ENCODE measurements at places on chromosomes 3 and 15.

DNA sequence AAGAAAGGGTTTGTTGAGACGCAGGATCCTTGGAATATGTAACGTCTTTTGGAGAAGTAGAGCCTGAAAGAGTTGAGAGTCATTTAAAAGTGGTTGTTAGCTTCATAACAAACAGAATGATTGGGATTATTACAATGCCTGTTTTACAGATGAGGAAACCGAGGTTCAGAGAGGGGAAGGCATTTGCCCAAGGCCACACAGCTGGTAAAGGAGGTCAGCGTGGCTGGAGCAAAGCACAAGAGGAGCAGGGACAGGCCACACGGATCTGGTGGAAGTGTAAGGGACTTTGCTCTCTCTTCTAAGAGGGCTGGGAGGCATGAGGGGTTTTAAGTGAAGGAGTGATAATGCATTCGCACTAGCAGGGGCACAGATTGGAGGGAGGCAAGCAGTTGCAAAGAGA, 6.2 kb upstream of the OXTR start:
- DNase-seq: no peak

DNA sequence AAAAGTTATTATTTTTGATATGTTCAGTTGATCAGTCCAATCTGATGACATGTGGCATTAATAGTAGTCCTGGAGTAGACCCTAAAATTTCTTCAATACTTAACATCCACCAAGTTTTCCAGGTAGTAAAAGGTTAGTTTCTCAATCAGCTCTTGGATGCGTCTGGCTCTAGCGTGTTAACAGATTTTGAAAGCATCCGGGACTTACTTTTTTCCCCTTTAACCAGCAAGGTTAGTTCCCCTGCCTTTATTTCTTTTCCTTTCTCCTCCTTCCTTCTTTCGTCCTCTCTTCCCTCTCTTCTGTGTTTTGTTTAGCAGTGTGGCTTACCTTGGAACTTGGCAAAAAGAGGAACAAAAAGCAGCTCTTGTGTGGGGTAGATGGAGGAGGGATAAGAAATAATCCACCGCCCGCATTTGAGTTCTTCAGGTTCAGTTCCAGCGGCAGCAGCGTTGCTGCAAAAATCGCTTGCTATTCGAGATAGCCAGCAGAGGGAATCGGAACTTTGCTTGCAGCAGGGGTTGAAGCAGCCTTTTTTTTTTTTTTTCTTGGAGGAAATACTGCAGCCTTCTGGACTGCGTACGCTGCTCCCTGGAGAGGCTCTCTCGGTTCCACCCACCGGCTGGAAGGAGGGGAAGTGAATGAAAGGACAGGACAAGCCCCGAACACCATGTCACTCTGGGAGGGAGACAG, at the start of gene RBMS3:
RBMS3 (plus strand) TSS at position 668 of the 690 bp plus-strand sequence.
- DNase-seq: no peak

- no peak for DNase-seq
These were observed 7.0 kb downstream of the SUCLG2 start for GRCh38 chr3:67647390-67647878.

- peak; percentile 32 for DNase-seq
These were observed 20.3 kb upstream of the CSPG4 start for GRCh38 chr15:75732809-75733451.

DNA sequence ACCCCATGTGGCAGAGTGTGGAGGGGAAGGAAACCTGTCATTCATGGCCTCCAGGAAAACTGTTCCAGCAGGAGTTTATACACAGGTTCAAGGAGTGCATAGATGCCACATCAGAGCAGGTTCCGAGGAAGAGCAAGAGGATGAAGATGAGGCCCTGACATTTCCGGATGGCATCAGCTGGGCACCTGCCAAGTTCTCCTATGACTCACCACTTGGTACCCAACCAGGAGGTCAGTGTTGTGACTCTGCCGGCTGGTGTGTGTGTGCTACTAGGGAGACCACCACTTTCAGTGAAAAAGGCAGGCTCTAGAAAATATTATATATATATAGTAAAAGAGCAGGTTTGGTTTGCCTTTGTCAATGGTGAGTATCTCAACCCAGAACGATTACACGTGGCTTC, 69.3 kb downstream of the NTRK3 start:
- DNase-seq: no peak

- DNase-seq: no peak
These were observed 114.2 kb downstream of the AGBL1 start for GRCh38 chr15:86193716-86194380.

DNA sequence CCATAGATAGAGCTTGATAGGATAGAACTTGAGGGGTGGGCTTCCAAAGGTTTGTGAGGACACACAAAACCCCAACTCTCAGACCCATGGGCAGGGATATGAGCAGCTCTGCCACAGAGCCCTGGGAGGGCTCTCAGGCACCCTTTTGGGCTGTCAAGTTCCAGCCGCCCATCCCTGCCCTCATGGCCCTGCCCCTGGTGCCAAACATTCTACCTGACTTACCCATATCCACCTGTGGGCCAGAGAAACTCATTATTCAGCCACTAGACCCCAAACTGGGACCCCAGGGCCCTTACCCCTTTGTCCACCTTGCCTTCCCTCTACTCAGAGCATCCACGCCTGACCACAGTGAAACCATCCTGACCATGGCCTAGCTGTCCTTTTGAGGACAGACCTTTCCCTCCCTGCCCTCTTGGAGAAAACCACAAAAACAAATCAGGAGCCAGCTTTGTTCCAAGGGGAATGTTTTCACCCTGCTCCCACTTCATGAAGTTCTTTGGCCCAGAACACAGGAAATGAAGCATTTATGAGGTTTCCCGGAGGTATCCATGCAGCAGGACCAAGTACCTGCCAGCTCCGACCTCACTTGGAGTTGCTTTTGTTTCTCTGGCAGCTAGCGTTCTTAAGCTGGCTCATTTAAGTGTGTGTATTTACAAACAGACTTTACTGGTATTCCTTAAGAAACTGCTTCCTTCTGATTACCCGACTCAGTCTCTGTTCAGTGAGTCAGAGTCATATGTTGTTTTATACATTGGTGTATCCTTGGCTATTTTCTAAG, 34.2 kb upstream of the GALNT15 start:
- DNase-seq: no peak

DNA sequence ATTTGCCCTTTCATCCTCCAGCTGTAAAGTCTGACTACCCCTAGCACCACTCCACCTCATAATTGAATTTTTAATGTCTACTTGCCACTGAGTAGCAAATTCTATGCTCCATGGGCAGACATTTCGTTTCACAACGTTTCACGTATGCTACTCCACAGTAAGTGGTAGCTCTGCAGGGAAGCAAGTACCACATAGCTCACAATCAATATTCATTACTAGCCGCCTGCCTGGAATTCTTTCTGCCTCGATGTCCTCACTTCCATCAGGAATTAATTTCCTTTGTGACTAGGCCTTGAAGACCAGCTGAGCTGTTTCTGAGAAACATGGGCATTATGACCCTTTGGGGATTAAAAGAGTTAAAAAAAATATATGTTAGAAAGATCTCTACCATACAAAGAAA, 15.3 kb downstream of the NPTN start:
- no peak for DNase-seq

DNA sequence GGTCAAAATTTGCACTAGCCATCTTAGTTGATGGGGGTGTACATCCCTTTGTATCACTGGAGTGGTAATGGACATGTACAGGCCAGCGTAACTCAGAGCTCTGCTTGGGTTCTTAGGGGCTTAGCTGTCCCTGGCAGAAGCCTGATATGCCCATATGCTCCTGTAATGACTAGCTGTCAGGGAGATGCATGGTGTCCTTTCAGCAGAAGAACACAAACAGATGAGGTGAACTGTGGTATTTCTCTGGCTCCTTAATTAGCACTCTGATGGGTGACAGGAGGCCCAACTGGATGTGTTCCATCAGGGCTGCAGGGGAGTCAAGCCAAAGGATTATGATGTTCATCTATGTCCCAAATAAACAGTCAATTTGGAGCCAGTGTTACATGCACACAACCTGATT, 774.5 kb downstream of the AGBL1 start:
- no peak for DNase-seq

DNA sequence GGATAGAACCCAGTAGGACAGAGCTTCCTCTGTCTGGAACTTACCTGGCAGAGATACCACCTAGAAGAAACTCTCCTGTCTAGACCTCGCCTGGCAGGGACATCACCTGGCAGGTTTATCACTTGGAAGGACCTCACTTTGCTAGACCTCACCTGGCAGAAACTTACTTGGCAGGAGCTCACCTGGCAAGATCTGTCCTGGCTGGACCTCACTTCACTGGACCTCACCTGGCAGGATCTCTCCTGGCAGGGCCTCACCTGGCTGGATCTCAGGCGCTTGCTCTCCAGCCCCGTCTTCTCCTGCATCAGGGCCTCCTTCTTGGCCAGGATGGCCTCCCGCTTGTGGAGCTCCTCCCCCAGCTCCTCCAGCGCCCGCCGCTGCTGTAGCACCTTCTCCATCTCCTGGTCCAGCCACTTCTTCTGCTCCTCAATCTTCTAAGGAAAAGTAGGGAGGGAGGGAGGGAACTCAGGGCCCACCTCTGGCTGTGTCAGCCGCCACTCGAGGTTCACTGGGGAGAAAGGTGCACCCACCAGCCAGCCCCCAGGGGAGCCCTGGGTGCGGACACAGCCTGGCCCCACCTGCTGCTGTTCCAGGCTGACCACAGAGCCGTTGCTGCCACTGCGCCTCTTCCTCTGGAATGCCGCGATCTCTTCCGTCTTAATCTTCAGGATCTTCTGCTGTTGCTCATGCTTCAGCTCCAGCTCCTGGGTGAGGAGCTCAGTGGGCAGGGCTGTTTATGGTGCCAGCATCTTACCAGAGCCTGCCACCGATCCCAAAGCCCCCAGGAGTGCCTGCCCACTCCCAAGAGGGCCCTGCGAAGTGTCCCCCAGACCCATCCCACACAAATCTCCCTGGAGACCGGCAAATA, 22.5 kb downstream of the KIF7 start:
- DNase-seq: no peak

- no peak for DNase-seq
These were observed 12.5 kb upstream of the THRB start for GRCh38 chr3:24506966-24507775.

- no peak for DNase-seq
These were observed 303.9 kb upstream of the SLCO3A1 start for GRCh38 chr15:91549581-91549980.

GRCh38 chr3:24529210-24529609, 34.6 kb upstream of the THRB start:
- DNase-seq: no peak

DNA sequence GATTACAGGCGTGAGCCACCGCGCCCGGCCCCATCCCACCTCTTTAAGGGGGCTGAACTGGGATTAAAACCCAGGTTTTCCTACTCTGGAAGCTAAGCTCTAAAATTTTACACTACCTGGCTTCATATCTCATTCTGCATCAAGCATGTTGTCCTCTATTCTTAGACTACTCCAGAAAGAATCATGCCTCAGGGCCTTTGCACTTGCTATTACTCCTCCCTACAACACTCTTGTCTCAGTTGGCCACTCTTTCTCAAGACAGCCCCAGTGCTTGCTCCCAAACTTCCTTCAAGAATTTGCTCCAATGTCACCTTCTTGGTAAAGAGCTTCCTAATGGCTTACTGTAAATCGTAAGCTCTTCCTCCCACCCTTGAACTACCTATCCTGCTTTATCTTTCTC, 521.7 kb downstream of the MAGI1 start:
- no peak for DNase-seq

- no peak for DNase-seq
These were observed 43.1 kb downstream of the XXYLT1 start for GRCh38 chr3:195227871-195228270.

DNA sequence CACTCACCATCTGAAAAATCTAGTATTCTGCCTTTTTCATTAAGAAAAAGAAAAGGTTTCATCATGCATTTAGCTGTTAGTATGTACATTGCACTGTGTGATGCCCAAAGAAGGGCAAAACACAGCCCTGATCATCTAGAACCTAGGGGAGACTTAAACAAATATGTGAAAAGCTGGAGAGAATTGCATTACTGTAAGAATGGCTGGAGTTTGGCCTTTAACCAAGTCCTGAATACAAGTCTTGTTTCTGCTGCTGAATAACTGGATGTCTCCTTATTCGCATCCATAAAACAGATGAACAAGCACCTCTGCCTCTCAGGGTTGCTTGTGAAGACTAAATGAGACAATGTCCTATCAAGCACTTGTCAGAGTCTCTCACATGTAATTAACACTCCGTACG, 233.4 kb upstream of the LRTM1 start:
- no peak for DNase-seq

DNA sequence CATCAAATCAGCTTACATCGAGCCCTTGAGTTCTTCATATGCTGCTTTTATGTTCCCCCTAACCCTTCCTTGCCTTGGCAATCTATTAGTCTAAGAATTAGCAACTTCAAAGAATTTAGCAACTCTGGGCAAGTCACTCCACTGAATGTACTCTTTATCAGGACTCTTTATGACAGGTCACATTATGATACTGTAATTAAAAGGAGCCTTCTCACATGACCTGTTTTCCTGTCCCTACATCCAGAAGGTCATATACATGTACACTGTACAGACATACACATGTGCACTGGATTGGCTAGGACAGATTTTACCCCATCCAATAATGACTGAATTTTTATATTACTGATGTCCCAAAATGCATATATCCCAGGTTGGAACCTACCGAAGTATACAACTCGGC, 463.1 kb downstream of the SHQ1 start:
- no peak for DNase-seq

DNA sequence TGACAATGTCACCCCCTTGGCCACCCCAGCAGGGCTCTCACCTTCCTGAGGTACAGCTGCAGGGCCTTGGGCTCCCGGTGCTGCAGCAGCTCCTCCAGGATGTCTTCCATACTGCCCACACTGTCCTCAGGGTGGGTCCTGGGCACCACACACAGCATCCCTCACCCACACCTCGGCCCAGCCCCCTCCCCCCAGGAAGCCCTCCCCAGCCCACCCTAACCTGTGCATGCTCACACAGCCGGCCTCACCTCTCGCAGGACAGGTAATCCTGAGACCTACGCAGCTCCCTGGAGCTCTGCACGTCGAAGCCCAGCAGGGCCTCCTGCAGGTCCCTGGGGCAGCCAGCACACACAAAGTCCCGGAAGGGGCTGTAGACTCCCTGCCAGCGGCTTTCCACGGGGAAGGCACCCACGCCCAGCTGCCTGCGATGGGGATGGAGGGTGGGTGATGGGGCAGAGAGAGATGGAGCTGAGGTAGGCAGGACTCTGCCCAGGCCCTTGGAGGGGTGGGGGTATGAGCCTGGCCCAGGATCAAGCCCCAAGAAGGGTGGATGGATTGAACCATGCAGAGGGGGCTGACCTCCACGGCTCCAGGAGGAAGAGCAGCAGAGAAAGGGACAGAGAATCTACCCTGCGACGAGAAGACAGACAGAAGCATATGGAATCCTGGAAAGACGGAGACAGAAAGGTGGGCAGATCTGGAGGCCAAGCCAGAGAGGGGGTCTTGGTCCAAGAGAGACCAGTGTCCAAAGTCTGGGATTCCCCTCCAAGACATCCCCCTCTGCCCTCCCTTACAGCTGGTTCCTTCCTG, 16.7 kb downstream of the ALS2CL start:
- DNase-seq: no peak

All from effector memory CD8-positive, alpha-beta T cell (primary cell).